ENCODE measurements at places on chromosomes 16 and 17.

DNA sequence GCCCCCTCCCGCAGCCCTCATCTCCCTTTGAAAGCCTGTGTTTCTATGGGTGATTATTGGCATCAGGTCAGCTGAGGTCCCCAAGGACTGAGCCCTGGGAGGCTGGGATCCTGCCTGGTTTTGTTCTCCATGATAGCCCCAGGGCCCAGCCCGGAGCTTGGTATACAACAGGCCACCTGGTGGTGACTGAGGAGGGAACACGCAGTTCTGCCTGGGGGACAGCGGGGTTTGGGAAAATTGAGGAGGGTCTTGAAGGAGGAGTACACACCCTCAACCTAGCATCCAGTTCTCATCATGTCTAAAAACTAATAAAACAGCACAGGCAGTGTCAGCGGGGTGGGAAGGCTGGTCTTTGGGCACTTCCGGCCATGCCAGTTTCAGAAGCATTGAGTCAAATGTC is 335.1 kb downstream of the CPPED1 start:
- no peak for DNase-seq

GRCh38 chr17:42129109-42129837 is 6.7 kb downstream of the HSPB9 start:
- DNase-seq: no peak

DNA sequence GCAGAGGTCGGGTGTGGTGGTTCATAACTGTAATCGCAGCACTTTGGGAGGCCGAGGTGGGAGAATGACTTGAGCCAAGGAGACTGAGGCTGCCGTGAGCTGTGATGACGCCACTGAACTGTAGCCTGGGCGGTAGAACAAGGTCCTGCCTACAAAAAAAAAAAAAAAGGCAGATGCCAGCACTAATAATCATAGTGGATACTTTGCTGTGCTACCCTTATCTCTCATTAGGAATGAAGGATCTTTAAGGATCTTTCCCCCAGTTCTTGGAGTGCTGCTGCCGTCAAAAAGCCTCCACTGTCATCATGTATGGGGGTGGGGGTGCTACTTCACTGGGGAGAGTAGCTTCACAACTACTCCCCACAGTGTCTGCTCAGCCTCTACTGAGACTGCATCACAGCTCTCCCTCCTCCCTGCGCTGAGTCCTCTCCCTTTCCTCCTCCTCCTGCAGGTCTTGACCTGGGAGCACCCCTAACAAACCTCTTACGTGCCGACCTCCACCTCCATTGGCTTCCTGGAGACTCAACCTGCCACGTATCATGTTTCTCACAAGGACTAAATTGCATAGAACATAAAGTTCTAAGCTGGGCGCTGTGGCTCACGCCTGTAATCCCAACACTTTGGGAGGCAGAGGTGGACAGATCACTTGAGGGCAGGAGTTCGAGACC is 24.4 kb upstream of the ST6GALNAC1 start:
- no peak for DNase-seq

DNA sequence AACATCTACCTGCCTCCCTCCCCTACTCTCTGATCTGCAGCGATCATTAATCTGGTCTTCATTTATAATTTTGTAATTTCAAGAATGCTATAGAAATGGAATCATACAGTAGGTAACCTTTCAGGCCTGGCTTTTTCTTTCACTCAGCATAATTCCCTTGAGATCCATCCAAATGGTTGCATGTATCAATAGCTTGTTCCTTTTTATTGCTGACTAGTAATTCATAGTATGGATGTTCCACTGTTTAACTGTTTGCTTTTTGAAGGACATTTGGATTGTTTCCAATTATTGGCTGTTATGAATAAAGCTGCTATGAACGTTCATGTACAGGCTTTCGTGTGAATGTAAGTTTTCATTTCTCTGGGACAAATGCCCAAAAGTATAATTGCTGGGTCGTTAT is 125.2 kb downstream of the USP31 start:
- no peak for DNase-seq

DNA sequence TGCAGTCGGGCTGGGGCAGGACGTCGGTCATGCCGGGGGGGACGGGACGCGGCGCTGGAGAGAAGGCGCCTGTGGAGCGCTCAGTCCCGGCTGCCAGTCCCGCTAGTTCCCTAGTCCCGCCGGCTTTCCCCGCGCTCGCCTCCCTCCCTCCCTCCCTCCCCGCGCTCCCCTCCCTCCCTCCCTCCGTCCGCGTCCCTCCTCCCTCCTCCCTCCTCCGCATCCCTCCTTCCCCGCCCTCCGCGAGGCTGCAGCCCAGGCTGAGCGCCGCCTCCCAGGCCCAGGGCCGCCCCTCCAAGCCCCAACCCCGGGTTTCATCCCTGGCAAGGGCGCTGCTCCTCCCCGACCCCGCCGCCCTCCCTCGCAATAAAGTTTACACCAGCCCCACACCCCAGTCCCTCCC is 34.8 kb downstream of the TIMM22 start:
- DNase-seq: no peak

DNA sequence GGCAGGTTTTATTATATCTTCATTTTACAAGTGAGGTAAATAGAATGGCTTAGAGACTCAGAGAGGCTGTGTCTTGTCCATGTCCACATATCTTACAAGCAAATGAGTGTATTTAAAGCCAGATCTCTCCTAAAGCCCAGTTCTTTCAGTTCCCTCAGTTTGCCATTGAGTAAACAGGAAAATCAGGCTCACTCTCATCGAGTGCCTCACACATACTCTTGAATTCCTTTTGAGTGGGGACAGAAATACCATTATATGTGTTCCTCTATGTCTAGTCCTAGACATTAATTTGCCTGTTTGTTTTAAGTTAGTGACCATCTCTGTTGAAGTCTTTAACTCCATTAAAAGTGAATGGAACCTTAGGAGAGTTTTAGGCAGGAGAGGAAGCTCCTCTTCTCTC is 40.1 kb downstream of the BPTF start:
- DNase-seq: no peak

GRCh38 chr16:70588565-70588964 is 57.8 kb upstream of the IL34 start:
- DNase-seq: no peak

DNA sequence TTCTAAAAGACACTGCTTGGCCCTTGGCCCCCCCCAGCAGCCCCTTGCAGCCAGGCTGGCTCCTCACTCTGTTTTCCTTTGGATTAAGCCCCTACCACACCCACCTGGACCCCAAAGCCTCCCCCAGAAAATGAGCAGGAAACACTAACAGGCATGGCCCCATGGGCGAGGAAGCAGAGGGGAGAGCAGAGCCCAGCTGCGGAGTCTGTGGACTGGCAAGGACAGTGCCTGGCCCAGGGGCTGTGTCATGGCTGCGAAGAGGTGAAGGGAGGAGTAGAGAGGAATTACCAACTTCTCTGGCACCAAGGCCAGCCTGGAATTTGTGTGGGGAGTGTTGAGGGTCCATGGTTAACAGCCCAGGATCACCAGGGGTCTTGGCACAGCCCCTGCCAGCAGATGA is 47.4 kb downstream of the MRC2 start:
- DNase-seq: no peak

GRCh38 chr17:48254896-48255295 is 147.3 kb downstream of the SNX11 start:
- no peak for DNase-seq

DNA sequence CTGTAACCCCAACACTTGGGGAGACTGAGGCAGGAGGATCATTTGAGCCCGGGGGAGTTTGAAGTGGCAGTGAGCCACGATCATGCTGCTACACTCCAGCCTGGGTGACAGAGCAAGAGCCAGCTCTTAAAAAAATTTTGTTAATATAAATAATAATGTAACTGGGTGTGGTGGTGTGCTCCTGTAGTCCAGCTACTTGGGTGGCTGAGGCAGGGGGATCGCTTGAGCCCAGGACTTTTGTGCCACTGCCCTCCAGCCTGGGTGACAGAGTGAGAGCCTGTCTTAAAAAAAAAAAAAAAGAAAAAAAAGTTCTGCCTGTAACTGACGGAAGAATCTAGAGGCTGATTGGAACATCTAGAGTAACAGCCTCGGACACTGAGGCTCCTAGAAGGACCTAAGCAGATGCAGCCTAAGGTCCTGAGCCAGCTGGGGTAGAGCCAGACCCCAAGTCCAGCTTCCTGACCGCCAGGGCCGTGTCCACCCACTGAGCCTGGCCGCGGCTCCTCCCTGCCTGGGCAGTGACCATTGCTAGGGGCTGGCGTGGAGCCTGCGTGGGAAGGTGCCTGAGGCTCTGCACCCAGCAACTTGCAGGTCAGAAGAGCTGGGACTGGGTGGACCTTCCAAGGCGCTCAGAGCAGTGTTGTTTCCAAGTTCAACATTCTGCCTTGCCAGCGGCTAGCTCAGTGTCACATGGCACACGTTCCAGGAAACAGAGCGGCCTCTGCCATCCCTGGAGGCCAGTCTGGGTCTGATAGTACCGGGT is 209.4 kb upstream of the CIBAR2 start:
- no peak for DNase-seq

GRCh38 chr17:21282850-21283249 is 1.7 kb upstream of the MAP2K3 start:
- DNase-seq: no peak

GRCh38 chr17:8683355-8683754 is 52.8 kb upstream of the MYH10 start:
- no peak for DNase-seq

DNA sequence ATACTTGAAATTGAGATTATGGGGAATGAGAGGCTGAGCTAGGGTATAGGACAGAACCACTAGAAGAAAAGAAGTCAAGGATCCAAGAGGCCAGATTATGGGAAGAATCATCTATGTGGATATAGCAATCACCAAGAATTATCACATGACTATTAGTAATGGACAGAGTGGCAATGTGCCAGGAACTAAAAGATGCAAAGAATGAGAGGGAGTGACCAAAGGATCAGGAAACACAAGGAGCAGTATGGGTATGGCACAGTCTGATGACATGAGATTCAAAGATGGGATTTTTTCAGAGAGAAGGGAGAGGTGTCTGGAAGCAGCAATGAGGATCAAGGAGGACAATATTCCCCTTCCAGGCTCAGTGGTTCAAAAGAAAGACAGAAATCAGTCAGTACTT is 212.2 kb downstream of the AATF start:
- no peak for DNase-seq

DNA sequence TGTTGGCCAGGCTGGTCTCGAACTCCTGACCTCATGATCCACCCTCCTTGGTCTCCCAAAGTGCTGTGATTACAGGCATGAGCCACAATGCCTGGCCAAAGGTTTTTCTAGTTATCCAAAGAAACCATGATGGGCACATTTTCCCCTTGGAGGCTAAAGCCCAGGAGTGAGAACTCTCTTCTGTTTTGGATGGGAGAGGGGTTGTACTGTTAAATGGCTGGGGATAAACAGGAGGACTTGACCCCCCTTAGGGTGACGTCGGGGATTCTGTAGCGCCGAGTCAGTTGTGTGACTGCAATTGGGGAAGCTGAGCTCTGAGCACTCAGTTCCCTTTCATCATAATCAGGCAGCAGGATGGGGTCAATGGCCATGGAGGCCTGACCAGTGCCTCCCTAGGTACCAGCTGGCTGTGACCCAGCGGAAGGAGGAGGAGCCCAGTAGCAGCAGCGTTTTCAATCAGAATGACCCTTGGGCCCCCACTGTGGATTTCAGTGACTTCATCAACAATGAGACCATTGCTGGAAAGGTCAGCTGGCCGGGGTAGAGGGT is 4.1 kb downstream of the AOC3 start:
- no peak for DNase-seq

DNA sequence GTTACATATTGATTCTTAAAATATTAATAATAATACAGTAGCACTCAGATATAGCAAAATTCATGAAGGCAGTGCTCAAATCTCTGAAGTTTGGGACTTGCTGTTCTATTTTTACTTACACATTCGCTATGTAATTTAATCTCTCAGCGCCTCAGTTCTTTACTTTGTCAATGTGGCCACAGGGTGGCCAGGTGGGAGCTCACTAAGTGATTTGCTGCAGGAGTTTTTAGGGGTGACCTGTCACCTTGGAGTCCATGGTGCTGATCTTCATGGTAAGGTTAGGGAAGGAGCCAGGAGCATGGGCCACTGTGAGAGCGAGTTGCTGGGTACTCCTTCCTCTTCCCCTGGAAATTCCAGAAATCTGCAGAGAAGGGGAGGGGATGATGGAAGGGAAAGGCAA is 28.1 kb downstream of the VWA3A start:
- no peak for DNase-seq

DNA sequence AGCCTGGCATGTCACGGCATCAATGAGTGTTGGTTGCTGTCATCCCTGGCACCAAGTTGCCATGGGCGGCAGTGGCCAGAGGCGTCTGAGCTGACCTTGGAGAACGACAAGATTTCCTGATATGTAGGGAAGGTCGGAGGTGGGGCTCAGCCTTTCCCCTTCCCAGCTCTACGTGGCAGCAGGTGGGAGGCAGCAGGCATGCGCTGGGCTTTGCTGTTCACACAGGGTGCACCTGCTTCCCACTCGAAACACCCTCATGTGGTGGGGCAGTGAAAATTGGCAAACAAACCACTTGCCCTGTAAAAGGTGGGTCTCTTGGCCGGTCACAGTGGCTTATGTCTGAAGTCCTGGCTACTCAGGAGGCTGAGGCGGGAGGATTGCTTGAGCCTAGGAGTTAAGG is 12.3 kb upstream of the TFAP4 start:
- no peak for DNase-seq

DNA sequence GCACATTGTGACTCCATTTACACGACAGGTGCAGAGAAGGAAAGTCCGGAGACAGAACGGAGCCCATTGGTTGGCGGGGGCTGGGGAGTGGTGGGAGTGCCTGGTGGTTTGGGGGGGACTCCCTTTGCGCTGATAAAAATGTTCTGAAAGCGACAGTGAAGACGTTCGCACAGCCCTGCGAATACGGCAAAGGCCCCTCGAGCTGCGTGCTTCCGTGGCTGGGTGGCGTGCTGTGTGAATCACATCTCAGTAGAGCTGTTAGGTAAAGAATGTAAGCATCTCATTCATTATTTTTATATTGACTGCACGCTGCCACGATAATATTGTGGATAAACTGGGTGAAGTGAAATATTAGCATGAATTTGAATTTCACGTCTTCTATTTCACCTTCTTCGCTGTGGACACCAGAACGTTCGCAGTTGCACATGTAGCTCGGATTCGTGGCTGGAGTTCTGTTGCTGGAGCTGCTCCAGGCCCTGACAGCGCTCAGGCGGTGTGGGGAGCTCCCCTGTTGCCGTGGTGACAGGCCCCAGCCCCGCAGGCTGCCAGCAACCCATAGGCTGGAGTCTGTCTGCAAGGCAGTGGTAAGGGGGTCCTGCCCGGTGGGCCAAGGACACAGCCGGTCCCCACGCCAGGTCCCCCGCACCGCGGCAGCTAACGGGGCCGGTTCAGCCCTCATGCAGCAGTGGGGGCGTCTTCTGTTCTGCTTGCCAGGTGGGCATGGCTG is 44.6 kb downstream of the SOX8 start:
- DNase-seq: no peak

GRCh38 chr16:76947749-76948148 is 243.2 kb upstream of the MON1B start:
- DNase-seq: no peak
